Peyer's patch (tissue), 4 donors: ENCODE measurements at places on chromosomes 3 and 15. TPM values are rescaled to one million over a fixed set of nuclear protein-coding genes. Genes with fewer than 3 reads are reported as not detected.

The CD200 gene
- total RNA-seq = 15.4 TPM

The EXD1 gene
- not detected for total RNA-seq

DNA sequence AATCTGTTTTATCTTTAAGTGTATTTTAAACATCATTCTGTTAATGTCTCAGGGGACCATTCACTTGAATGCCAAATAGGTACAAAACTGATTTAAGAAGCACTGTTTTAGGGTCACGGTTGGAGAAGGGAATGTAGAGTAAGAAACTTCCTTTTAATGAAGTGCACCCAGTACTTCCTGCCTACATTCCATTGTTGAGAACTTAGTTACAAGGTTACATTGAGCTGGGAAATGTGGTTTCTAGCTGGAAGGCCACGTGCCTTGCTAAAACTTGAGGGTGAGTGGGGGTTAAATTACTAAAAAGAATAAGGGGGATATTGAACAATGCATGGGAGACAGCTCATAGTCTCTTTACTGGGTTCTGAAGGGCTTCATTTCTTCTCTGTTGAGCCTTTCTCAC lies 78.3 kb upstream of the TBC1D5 start:
- H3K27me3 ChIP-seq = no peaks in the 10 kb centered on the region
- H3K4me1 ChIP-seq = no peaks in the 10 kb centered on the region
- H3K27ac ChIP-seq = no peak overlapping the region
- no peak for DNase-seq

GRCh38 chr3:112134335-112135124 lies 1.5 kb upstream of the GCSAM start:
- DNase-seq = no peak
- no peaks in the 10 kb centered on the region for H3K27me3 ChIP-seq
- peak overlapping the region; percentile 0 for H3K27ac ChIP-seq
- no peaks in the 10 kb centered on the region for H3K4me1 ChIP-seq
- H3K4me3 ChIP-seq = no peak overlapping the region
- H3K36me3 ChIP-seq = no peaks in the 10 kb centered on the region

DNA sequence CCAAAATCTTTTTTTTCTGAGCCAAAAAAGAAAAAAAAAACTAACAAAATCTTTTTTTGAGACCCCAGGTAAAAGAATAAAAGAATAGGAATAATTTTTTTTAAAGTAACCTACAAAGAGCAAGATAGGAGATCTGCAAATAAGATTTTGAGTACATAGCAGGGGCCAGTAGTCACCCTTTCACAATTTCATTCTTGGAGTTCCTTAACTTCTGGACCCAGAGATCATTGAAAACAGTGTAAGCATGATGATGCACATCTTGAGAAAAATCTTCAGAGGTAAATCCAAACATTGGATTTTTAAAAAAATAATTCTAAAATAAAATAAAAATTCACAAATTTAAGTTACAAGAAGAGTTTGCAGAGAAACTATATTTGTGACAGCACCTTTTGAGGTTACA lies 18.8 kb downstream of the TFRC start:
- DNase-seq = no peak
- H3K27ac ChIP-seq = no peak overlapping the region
- no peaks in the 10 kb centered on the region for H3K27me3 ChIP-seq
- no peak overlapping the region for H3K4me3 ChIP-seq
- no peaks in the 10 kb centered on the region for H3K36me3 ChIP-seq
- no peaks in the 10 kb centered on the region for H3K4me1 ChIP-seq

DNA sequence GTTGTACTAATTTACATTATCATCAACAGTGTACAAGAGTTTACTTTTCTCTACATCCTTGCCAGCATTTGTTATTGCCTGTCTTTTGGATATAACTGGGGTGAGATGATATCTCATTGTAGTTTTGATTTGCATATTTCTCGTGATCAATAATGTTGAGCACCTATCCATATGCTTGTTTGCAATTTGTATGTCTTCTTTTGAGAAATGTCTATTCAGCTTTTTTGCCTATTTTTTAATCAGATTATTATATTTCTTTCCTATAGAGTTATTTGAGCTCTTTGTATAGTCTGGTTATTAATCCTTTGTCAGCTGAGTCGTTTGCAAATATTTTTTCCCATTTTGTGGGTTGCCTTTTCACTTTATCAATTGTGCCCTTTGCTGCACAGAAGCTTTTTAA lies 540.8 kb upstream of the SGO1 start:
- no peak for DNase-seq
- H3K4me3 ChIP-seq = no peak overlapping the region
- no peak overlapping the region for H3K27ac ChIP-seq
- H3K27me3 ChIP-seq = no peaks in the 10 kb centered on the region
- no peaks in the 10 kb centered on the region for H3K36me3 ChIP-seq

- no peak for DNase-seq
- H3K4me1 ChIP-seq = peaks cover 8% of the 10 kb centered on the region
- H3K27me3 ChIP-seq = no peaks in the 10 kb centered on the region
- no peak overlapping the region for H3K4me3 ChIP-seq
Measured at GRCh38 chr15:85407421-85408269, 27.2 kb downstream of the AKAP13 start.

DNA sequence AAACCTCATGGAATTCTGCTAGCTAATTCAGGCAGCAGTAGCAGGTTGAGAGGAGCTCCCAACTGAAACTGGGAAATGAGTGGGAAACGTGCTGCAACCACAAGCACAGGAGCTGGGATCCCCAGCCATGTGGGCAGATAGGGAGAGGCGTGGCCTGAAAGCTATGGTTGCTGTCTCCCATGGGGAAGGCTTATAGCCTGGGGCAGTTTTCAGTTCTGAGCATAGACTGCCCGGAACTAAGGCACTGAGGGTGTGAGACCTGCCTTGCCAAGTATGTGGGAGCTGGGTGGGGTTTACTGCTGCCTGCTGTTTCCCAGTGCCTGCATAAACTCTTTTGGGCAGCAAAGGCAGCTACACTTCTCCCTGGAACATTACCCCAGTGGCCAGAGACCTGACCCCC lies 229.5 kb downstream of the TUSC7 start:
- H3K36me3 ChIP-seq = no peaks in the 10 kb centered on the region
- DNase-seq = no peak
- H3K27ac ChIP-seq = no peak overlapping the region
- no peak overlapping the region for H3K4me3 ChIP-seq
- H3K27me3 ChIP-seq = no peaks in the 10 kb centered on the region

DNA sequence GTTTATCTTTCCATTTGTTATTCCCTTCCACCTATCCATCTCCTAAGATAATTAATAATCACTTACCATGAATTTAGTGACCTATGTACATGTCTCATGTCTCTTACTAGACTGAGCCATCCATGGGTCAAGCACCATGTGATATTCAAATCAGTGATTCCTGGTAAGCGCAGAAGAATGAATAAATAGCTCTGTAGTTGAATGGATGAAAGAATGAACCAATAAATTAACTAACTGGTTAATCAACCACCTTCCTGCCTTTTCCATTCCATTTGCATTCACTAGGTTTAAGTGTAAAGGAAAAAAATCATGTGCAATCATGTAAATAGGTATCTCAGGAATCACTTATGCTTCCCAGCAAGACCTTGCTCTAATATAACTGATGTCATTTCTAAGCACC lies 779.5 kb downstream of the NTRK3 start:
- H3K4me1 ChIP-seq = no peaks in the 10 kb centered on the region
- no peak overlapping the region for H3K4me3 ChIP-seq
- H3K27ac ChIP-seq = no peak overlapping the region
- H3K36me3 ChIP-seq = no peaks in the 10 kb centered on the region
- no peaks in the 10 kb centered on the region for H3K27me3 ChIP-seq
- DNase-seq = no peak

GRCh38 chr3:50341537-50341936 lies 901 bp upstream of the RASSF1 start:
- H3K27ac ChIP-seq = peak overlapping the region; percentile 99
- peaks cover 7% of the 10 kb centered on the region for H3K4me1 ChIP-seq
- no peak for DNase-seq
- peak overlapping the region; percentile 92 for H3K4me3 ChIP-seq
- H3K36me3 ChIP-seq = no peaks in the 10 kb centered on the region

DNA sequence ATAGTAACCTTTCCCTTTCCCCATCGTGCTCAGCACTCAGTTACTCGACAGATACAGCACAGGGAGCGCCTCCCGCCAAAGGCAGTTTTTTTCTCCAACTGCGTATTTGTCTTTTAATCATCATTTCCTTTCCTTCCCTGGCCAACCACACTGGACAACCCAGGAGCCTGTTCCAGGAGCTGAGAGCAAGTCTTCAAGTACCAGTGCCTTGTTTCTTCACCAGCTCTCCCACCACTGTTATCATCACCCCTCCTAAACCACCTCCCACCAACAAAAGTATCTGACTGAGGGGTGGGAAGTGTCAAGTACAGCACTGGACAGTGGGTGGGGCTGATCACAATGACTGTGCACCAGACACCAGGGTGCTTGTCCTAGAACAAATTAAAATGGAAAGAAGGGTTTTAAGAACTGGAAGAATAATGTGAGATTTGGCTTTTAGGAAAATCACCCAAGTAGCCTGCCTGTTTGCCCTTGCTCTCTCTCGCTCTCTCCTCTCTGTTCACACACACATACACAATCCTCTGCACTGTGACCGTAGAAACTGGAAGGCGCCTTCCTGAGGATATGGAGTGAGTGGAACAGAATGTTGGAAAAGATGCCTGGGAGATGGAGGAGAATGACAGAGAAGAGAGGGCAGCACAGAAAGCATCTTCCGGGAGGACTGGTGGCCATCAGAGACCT lies 126.3 kb downstream of the TNIK start:
- no peaks in the 10 kb centered on the region for H3K27me3 ChIP-seq
- H3K4me1 ChIP-seq = no peaks in the 10 kb centered on the region
- DNase-seq = no peak
- H3K36me3 ChIP-seq = no peaks in the 10 kb centered on the region
- H3K27ac ChIP-seq = peak overlapping the region; percentile 1

GRCh38 chr3:132563420-132564069 lies 33.5 kb upstream of the ACKR4 start:
- DNase-seq = no peak
- no peaks in the 10 kb centered on the region for H3K27me3 ChIP-seq
- H3K4me1 ChIP-seq = no peaks in the 10 kb centered on the region
- no peaks in the 10 kb centered on the region for H3K36me3 ChIP-seq

GRCh38 chr15:69673291-69673881 lies 220.8 kb downstream of the RPLP1 start:
- no peak for DNase-seq
- no peaks in the 10 kb centered on the region for H3K36me3 ChIP-seq
- H3K4me1 ChIP-seq = no peaks in the 10 kb centered on the region
- no peaks in the 10 kb centered on the region for H3K27me3 ChIP-seq

DNA sequence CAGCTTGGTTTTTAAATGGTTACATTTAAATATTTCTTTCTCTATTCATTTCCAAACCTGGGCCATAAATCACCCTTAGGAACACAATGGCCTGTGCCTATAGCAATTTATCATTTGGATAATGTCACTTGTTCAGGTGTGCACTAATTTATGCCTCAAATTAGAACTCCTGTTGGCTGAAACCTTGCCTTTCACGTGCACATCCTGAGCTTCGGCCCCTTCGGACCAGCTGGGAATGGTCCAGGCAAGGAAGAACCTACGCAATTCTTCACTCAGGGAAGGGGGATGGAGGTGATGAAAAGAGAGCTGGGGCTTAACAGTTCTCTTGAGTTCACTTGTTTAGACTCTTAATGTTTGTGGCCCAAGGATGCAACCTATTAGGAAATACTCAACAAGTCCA lies 324.1 kb upstream of the ICE2 start:
- no peaks in the 10 kb centered on the region for H3K4me1 ChIP-seq
- no peaks in the 10 kb centered on the region for H3K27me3 ChIP-seq
- no peak overlapping the region for H3K27ac ChIP-seq
- H3K4me3 ChIP-seq = no peak overlapping the region
- no peaks in the 10 kb centered on the region for H3K36me3 ChIP-seq

DNA sequence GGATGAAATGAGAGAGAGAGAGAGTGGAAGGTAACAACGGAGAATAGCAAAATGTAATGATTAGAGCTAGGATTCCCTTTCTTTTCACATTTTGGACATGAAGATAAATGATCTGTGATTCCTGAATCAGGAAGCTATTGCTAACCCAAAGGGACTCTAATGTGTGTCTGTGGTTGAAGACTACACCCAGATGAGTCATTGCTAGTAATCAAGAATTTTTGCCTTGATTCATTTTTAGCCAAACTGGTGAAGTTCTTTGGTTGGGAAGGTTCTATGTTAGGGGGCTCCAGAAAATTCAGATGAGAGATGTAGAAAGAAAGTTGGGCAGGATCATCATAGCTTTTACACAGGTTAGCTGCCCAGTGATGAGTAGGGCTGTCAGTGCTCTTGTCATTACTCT lies 116.4 kb downstream of the DUT start:
- H3K27ac ChIP-seq = no peak overlapping the region
- H3K27me3 ChIP-seq = no peaks in the 10 kb centered on the region
- H3K36me3 ChIP-seq = no peaks in the 10 kb centered on the region
- no peak overlapping the region for H3K4me3 ChIP-seq

DNA sequence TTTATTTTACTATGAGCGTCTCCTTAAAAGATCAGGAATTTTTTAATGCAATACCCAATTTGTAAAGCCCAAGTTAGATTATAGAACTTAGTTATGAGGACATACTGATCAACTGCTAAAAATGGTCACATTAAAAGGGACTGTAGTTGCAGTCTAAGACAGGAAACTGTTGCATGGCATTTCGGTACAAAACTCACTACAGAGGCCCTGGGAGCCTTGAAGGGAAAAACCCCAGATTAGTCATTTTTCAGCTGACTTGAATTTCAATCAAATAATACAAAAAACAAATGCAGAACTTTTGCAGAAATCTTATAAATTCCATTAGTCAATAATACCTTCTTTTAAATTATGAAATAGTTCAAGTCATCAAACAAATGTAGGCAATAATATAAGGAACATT lies 6.9 kb upstream of the PTX3 start:
- no peak overlapping the region for H3K4me3 ChIP-seq
- DNase-seq = no peak
- no peak overlapping the region for H3K27ac ChIP-seq
- H3K36me3 ChIP-seq = no peaks in the 10 kb centered on the region
- no peaks in the 10 kb centered on the region for H3K4me1 ChIP-seq

GRCh38 chr15:62469874-62470688 lies 305.0 kb upstream of the C2CD4B start:
- H3K4me3 ChIP-seq = no peak overlapping the region
- H3K4me1 ChIP-seq = no peaks in the 10 kb centered on the region
- no peaks in the 10 kb centered on the region for H3K36me3 ChIP-seq
- H3K27me3 ChIP-seq = no peaks in the 10 kb centered on the region

DNA sequence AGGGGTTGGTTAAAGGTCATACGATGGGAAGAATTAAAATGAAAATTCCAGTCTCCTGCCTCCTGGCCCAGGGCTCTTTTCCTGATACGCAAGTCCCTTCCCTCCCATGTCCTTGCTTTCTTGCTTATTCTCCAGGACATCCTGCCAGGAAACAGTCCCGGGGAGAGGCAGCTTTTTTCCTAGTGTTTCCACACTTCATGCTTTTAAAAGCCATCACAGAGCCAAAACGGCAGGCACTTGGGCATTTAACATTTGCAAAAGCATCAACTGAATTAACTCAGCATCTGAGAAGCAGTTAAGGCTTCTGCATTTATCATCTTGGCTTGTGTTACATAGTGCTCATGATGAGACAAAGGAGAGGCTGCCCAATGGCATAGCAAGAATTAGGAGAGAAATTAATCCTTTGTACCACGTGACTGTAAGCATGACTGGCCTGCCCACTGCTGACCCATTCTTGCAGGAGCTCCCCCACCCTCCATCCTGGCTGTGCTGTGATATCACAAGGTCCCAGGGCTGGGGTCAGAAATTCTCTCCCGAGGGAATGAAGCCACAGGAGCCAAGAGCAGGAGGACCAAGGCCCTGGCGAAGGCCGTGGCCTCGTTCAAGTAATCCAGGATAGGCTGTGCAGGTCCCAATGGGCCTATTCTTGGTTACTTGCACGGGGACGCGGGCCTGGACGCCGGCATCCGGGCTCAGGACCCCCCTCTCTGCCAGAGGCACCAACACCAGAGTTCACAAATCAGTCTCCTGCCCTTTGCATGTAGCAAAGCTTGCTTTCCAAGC lies 21.6 kb upstream of the VILL start:
- no peaks in the 10 kb centered on the region for H3K36me3 ChIP-seq
- no peaks in the 10 kb centered on the region for H3K27me3 ChIP-seq
- H3K27ac ChIP-seq = no peak overlapping the region
- H3K4me1 ChIP-seq = no peaks in the 10 kb centered on the region
